ENCODE measurements at places on chromosomes 6 and 20. TPM values are rescaled to one million over a fixed set of nuclear protein-coding genes. Genes with fewer than 3 reads are reported as not detected.

DNA sequence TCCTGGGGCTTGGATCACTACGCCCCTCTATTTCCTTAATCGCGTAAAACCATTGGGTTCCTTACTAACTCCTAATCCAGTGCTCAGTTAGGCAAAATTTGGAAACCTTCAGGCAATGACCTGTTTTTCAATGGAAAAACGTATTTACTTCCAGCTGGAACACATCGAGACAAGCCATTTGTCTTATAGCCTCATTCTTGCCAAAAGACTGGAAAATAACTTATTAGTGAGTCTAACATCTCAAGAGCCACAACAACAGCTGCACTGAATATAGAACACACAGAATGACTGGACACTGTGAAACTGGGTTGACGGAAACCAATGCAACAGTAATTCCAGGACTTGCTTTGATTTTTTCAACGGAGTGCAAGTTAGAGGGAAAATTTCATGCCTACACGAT lies 125.2 kb upstream of the MAP3K7 start:
- DNase-seq, result no peak

DNA sequence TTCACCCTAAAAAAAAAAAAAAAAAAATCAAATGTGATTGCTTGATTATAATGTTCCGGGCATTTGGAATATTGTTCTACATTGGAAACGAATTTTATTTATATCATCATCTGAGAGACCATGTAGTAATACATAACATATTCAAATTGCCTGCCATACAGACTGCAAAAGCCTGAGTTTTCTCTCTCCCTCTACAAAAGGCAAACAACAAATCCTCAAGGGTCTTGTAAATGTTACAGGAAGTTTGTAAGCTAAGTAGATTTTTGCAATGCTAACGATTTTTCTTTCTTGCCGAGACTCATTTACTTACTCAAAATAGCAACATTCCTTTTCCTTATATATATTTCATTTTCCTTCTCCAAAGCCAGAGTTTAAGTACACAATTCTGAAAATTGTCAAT lies 49.0 kb upstream of the HTR1E start:
- no peak for DNase-seq

DNA sequence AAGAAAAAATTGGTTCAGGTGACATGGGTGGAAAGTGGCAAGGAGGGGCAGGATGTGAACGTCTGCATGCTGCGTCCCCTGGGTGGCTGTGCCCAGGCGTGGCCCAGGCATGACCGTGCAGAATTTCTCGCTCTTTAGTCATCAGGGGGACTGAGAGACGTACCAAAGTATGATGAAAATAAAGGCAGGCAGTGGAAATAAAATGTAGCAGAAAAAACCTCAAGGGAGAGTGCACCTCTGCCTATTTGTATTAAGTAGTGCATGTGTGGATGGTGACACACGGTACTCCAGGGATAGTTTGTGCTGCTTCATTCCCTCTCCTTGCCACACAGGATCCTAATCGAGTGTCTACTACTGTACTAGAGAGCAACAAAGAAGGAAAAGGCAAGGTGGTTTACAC lies 81.1 kb downstream of the ATP9A start:
- DNase-seq, result no peak

DNA sequence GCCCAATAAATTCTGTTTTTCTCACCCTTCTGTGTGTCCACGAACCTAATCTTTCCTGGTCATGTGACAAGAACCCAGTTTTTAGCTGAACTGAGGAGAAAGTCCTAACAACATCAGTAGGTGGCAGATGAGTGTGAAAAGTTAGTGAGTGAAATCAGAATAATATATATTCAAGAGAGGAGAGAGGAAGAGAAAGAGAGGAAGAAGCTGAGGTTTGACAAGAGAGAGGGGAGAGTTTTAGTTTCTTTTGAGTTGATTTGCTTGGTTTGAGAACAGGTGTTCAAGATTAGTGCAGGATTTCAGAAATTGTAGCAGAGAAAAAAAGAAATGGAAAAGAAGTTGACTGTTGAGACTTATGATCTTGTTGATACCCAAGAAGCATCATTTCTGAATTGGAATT lies 930.5 kb upstream of the FLRT3 start:
- DNase-seq, result no peak

- DNase-seq, result no peak
These were observed 17.2 kb upstream of the PREX1 start for GRCh38 chr20:48844996-48845395.

GRCh38 chr6:123042401-123042800 lies 46.4 kb downstream of the CLVS2 start:
- DNase-seq, result no peak

Gene GGT7
- 7.0 TPM for total RNA-seq

DNA sequence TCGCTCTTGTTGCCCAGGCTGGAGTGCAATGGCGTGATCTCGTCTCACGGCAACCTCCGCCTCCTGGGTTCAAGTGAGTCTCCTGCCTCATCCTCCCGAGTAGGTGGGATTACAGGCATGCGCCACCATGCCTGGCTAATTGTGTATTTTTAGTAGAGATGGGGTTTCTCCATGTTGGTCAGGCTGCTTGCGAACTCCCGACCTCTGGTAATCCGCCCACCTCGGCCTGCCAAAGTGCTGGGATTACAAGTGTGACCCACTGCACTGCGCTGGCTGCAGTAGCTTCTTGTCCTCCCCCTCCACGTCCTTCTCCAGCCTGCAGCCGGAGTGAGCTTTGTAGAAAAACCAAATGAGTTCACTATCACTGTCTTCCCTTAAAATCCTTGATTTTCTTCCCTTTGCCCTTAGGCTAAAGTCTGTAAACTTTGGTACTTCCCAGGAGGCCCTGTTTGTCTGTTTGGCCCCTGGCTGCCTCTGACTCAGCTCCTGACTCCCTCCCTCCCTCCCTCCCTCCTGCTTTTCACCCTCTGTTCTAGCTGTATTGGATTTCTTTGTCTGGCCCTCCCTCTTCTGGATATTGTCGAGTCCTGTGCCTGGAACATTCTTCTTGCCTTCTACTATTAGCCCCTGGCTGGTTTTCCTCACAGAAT lies 12.9 kb downstream of the PARD6B start:
- DNase-seq, result peak; percentile 66

DNA sequence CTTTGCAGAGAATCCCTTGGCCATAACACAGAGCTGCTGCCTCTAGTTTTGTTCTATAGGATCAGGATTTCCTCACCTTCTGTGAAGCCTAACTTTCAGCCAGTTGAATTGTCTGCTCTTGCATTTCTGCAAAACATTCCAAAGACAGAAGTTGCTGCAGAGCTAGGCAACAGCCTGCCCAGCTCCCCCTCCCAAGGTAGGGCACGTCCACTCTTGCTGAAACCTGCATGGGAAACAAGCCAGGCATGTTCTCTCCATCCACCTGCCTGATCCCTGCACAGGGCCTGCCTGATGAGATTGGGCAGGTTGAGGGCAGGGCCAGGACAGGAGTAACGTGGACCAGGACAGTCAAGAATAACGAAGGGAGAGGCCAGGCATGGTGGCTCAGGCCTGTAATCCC lies 58.9 kb upstream of the NAA20 start:
- DNase-seq, result no peak

DNA sequence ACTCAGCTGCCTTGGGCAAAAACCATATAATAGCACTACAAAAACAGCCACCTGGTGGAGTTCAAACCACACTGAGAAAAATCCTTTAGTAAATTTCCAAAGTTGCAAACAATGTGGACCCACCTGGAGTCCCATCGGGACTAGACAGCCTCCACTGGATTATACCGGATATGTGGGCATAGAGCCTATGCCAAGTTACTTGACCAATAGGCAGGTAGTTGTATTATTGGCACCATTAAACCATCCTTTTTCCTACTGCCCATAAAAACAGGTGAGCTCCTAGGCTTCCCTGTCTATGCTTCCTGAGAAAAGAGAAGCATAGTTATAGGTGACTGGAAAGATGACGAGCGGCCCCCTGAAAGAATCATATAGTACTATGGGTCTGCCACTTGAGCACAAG lies 51.7 kb upstream of the ADGRF4 start:
- no peak for DNase-seq

Gene DHX16
- total RNA-seq, result 17.9 TPM

DNA sequence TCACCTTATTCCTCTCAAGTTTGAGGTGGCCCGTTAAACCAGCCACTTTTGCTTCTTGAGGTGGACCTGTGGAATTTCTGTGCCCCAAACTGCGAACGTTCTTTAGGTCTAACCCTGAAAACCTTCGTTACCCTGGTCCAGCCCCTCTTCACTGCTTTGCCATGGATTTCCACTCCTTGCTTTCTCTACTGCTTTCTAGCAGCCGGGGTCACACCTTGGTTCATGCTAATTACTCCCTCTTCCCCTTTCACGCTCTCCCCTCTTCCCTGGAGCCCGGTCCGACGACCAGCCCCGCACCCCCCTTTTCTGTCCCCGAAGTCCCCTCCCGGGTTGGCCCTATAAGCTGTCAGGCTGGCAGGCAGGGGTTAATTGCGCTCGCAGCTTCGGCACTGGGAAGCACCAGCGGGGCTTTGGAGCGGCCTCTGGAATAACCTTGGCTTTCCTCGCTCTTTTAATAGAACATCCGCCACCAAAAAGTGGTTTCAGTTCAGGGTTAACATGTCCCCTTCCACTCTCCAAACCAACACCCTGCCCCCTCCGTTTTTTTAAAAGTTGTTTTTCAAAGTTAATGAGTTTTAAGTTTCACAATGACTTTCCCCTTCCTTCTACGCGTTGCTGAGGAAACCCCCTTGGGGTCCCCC lies 1.4 kb upstream of the HIVEP1 start:
- DNase-seq, result peak; percentile 69

Gene MYH7B
- total RNA-seq, result 3.1 TPM

GRCh38 chr6:109241199-109241598 lies 141.1 kb downstream of the CD164 start:
- no peak for DNase-seq

DNA sequence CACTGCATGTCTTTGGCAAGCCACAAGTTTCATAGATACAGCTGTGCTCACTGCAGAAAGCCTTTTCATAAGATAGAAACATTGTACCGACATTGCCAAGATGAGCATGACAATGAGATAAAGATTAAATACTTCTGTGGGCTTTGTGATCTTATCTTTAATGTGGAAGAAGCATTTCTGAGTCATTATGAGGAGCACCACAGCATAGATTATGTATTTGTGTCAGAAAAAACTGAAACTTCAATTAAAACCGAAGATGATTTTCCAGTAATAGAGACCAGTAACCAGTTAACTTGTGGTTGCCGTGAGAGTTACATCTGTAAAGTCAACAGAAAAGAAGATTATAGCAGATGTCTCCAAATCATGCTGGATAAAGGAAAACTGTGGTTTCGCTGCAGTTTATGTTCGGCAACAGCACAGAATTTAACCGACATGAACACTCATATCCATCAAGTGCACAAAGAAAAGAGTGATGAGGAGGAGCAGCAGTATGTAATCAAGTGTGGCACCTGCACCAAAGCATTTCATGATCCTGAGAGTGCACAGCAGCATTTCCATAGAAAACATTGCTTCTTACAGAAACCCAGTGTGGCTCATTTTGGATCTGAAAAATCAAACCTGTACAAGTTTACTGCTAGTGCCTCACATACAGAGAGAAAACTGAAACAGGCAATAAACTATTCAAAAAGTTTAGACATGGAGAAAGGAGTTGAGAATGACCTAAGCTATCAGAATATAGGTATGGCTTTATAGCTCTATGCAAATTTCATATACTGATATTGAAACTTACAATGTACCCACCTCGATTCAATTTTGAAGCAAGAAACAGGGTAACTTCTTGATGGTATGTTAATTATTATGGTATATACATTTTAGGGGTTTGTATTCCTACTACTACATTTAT lies 23.9 kb upstream of the BAG2 start:
- DNase-seq, result no peak

- DNase-seq, result no peak
These were observed 4.7 kb upstream of the TRDN start for GRCh38 chr6:123641497-123641896.

DNA sequence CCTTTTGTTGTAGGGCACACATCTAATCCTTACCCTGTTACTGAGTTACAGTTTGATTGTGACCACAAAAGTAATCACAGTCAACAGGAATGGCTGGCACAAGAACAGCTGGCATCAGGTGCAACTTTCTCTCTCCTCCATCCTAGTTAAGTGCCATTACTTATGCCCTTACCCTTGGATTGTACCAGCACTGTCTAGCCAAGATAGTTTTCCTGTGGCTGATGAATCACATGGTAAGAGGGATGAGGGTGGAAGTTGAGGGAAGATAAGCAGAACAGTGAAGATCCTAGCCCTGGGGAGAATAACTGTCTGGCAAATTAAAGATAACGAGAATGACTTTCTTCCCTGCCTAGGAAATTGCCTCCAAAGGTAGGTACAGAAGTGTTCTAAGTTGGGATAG lies 42.0 kb downstream of the RNF217 start:
- DNase-seq, result no peak

- no peak for DNase-seq
These were observed 2.5 kb downstream of the RBM39 start for GRCh38 chr20:35739294-35740163.

GRCh38 chr6:35757456-35758123 lies 18.8 kb upstream of the CLPSL2 start:
- DNase-seq, result no peak

DNA sequence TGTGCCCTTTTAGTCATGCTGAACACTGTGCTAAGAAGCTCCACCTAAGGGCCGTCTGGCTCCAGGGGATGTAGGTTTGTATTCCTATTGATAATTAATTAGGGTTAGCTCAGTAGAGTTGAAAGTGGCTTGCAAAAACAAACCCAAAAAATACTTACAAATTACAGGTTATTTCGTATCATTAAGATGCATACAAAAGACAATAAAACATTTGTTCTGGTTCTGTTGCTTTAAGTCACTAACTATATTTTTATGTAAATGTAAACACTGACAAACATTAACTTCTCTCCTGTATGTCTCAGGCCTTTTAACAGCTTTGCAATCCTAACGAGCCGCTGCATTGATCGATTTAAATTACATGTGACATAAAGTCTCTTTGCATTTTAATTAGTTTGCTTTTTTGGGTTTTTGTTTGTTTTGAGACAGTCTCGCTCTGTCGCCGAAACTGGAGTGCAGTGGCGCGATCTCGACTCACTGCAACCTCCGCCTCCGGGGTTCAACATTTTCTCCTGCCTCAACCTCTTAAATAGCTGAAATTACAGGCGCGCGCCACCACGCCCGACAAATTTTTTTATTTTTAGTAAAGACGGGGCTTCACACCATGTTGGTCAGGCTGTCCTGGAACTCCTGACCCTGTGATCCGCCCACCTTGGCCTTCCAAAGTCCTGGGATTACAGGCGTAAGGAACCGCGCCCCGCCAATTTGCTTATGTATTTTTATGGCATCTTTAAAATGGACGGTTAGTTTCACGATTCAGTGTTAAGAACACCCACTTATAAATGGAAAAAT lies 110.9 kb downstream of the HFE start:
- DNase-seq, result peak; percentile 80

- DNase-seq, result no peak
These were observed 24.4 kb downstream of the DIDO1 start for GRCh38 chr20:62901891-62902290.

DNA sequence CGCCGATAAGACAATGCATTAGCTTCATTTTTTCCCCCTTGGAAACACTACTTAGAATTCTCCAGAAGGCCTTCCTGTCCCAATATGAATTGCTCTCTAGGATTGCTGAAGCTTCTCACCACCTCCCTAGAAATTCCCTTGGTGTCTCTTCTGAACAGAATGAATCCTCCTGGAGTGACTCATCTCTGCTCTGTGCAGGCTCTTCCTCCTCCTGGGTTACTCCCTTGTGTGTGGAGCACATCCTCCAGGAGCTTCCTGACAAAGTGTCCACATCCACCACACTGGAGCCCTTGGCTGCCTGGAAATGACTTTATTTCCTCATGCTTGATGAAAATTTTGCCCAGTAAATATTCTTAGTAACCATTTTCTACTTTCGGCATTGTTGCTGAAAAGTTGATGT lies 54.4 kb downstream of the DTNBP1 start:
- no peak for DNase-seq

Gene BNIP5
- total RNA-seq, result 0.10 TPM

Gene RSPO3
- total RNA-seq, result 8.6 TPM

- no peak for DNase-seq
These were observed 29.6 kb upstream of the VAPB start for GRCh38 chr20:58359441-58359840.
